ENCODE measurements at places on chromosomes 7 and 10.

DNA sequence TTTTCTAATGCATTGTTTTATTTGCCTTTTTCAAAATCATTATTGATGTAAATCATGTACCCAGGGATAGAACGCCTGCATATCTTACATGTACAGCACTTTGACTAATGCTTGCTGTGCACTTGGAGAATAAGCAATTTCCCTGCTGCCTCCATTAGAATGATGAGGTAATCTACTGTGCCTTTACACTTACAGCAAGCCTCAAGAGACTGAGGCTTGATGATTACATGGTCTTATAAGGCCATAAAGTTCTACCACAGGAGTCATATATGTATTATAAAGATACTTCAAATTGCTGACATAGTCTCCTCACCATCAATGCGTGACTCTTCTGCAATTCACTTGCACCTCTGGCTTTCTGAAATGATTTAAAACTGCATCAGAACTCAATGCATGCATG is 328.6 kb upstream of the HGF start:
- no peak for DNase-seq

- DNase-seq: no peak
Observed at GRCh38 chr7:44348300-44348699, 22.9 kb upstream of the CAMK2B start.

- no peak for DNase-seq
Observed at GRCh38 chr7:39621784-39622411, 1.5 kb upstream of the RALA start.

GRCh38 chr10:132132421-132132841 is 54.3 kb upstream of the DPYSL4 start:
- no peak for DNase-seq

GRCh38 chr10:60123172-60123571 is 216.8 kb upstream of the CCDC6 start:
- peak; percentile 17 for DNase-seq

DNA sequence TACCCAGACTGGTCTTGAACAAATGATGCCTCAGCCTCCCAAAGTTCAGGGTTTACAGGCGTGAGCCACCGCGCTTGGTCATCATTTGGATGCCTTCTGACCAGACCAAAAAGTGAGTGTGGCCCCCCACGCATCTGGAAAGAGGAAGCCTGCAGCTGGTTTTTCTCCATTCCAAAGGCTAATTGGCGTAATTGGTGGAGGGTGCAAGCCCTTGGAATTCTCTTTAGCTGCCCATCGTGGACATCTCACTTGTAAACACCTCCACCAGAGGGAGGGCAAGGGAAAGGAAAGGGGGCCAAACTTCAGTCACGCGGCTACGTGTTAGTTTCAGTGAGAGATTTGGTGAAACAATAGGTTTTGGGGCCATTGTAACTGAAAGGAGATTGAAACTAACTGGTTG is 4.1 kb upstream of the ARHGAP21 start:
- DNase-seq: no peak

DNA sequence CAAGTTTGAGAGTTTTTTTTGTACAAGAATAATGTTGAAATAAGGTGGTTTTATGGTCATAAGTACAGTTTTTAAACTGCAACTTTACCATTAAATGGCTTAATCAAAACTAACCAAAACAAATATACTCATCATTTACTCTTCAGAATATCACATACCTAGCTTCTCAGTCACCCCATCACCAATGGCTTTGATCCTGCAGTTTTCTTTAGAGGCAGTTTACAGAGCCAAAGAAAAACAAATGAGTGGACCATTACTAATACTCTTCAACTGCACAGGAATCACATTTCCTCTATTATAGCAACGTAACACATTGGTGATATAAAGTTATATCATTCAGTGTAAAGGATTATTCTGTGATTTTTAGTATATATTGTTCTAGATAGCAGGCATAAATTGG is 576.1 kb upstream of the LRRTM3 start:
- DNase-seq: no peak

DNA sequence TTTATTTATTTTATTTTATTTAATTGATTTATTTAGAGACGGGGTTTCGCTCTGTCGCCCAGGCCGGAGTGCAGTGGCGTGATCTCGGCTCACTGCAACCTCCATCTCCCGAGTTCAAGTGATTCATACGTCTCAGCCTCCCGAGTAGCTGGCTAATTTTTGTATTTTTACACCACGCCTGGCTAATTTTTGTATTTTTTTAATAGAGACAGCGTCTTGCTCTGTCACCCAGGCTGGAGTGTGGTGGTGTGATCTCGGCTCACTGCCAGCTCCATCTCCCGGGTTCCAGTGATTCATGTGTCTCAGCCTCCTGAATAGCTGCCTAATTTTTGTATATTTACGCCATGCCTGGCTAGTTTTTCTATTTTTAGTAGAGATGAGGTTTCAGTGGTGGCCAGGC is 34.2 kb downstream of the AP5Z1 start:
- peak; percentile 51 for DNase-seq

DNA sequence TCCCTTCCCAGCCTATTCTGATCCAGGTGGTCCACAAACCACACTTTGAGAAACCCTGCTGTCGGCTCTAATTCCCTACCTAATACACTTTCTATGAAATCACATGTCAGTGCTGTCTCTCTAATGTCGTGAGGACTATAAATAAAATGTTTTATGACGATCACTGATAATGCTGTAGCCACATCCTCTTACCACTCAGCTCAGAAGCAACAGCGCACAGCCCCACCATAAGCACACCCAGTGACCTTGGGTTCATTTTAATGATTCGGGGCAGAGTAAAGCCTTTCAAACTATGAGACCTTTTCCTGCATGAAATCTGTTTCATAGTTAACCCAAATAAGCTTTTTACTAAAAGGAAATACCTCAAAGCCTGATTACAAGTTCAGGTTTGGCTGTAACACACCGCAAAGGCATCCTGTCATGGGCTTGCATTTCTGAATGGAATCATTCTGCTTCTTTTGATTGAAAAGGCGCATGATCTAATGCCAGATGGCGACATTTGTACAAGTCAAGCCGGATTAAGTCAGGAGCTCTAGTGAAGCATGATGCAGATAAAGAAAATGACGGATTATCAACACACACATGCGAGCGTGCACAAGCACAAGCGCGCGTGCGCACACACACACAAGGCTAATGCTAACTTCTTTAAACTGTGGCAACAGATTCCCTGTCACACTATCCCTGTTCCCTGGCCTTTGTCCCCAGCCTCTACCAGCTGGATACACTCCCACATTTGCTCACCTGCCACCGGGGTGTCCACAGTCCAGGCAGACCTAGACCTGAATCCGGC is 180.5 kb upstream of the PDE1C start:
- peak; percentile 20 for DNase-seq

- DNase-seq: no peak
Observed at GRCh38 chr10:95559471-95559870, 1.7 kb downstream of the SORBS1 start.

DNA sequence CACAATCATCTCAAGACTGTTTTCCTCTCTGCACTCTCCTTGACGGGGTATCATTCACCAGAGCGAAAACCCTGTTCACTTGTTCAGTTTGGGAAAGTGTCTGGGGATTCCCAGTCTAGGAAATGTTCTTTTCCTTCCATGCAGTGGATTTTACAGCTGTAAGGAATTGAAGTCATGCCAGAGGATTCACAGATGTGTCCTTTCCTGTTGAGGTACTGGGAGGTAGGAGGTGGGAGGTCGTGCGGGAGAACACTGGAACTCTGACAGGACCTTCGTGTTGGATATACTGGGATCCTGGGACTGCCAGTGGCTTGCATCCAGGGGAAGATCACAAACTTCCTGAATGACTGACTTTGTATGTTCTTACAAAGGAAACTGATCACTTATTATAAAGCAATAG is 185.5 kb downstream of the BMPER start:
- DNase-seq: no peak

- no peak for DNase-seq
Observed at GRCh38 chr10:17256051-17256450, 28.0 kb downstream of the VIM start.

DNA sequence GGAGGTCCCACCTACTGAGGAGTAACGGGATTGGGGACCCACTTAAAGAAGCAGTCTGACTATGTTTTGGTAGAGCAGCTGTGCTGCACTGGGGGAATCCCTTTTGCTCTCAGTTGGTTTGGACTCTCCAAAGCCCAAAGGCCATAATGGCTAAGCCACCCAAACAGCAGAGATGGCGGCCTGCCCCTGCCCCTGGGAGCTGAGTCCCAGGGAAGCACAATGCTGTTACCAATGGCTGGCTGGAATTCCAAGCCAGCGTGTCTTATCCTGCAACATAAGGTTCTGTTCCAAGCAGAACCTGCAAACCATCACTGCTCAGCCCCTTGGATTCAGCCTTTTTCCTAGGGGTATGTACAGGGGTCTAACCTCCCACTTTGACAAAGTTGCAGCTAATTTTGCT is 53.7 kb upstream of the GNAT3 start:
- DNase-seq: no peak

GRCh38 chr10:13000431-13000830 is 1.1 kb downstream of the CCDC3 start:
- no peak for DNase-seq

DNA sequence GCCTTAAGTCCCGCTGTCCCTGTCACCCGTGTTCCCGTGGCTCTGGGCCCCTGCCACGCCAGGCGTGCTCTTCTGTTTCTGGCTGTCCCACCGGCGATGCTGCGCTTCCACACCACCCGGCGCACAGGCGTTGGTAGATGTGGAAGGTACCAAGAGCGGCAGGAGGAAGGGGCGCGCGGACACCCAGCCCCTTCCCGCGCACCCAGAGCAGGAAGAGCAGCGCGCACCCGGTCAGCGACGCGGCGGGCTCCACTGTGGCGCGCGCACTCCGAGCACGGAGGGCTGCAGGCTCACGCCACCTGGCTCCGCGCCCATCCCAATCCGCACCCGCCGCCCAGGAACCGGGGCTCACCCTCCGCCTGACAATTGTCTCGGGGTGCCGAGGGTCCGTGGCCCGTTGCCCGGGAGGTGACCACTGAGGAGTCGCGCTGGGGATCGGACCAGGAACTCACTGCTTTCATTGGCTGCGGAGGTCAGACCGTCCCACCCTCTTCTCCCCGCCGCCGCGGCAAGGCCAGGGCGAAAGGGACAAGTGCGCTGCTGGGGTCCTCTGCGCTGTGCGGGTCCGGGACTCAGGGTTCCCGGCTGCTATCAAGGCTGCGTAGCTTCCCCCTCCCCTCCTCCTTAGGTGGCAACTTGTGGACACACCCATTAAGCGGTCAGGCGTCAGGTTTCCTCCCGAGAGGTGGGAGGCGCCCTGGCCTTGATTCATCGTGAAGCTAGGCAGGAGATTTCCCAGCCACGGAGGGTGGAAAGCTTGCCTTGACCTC is 121.6 kb upstream of the ZNF92 start:
- DNase-seq: peak; percentile 91

DNA sequence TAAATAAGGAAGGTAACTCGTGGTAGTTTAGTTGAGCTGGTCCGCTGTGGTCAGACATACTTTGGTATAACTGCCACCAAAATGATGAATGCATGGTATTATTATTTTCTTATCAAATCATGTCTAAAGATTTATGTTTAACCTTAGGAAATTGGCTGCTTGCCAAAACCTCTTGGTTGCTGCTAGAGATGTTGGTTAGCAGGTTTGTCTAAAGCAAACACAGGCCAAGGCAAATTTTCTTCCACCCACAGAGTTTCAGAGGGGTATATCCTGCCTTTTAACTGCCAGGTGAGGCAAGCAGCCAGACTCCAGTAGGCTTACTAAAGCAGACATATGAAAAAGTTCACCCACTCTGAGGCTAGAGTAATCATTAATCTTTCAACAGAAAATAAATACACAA is 101.4 kb downstream of the SEMA3E start:
- DNase-seq: peak; percentile 84

GRCh38 chr7:156179872-156180390 is 367.7 kb upstream of the SHH start:
- no peak for DNase-seq

DNA sequence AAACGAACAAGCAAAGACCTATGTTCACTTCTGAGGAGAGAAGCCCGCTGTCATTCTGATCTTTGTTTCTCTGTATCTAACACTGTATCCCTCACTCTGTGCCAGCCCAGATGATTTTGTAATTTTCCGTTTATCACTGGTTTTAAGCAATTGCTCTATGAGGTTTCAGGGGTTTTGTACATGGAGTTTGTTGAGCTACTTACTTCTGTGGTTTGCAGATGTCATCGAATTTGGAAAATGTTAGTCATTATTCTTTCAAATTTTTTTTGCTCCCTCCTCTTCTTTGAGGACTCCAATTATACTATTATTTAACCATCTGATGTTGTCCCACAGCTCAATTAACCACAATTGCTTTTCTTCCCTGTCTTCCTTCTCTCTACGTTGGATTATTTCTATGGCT is 650.9 kb upstream of the IGFBP3 start:
- no peak for DNase-seq

GRCh38 chr7:101664436-101664835 is 35.3 kb upstream of the MYL10 start:
- DNase-seq: no peak

- DNase-seq: peak; percentile 98
Observed at GRCh38 chr7:101017064-101017777, 2.7 kb upstream of the MUC17 start.

- no peak for DNase-seq
Observed at GRCh38 chr10:93300981-93301380, 181.2 kb downstream of the MYOF start.

DNA sequence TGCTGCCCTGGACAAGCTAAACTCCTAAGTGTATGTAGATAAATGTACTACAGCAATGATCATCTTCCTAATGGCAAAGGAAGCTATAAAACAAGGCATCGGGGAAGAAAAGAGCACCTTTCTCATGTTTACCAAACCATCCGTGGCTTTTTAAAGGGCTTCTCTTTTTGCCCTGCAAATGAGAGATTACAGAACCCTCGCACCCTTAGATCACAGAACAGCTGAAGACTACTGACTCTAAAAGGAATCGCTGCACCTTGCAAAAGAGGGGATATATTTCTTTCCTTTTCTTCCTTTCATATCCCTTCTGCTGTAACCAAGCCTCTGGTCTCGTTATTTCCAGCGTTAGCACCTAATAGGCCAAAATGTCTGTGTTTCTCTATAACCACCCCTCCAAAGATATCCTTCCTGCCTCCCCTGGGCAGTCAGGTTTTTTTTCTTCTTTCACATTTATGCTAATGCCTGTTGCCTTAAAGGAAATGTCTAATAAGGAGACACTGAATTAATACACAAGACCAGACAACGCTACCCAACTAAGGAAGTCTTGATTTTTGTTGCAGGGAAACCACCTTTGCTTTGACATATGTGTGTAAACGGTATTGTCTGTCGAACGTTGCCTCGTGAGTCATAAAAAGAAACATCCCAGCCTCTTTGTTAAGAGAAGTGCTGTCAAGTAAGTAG is 10.5 kb downstream of the ST8SIA6 start:
- DNase-seq: no peak

GRCh38 chr7:29878081-29878688 is 71.9 kb downstream of the WIPF3 start:
- DNase-seq: no peak

- DNase-seq: peak; percentile 72
Observed at GRCh38 chr10:14820010-14820774, 17.6 kb downstream of the CDNF start.
